ENCODE measurements at places on chromosomes 2 and 18.

DNA sequence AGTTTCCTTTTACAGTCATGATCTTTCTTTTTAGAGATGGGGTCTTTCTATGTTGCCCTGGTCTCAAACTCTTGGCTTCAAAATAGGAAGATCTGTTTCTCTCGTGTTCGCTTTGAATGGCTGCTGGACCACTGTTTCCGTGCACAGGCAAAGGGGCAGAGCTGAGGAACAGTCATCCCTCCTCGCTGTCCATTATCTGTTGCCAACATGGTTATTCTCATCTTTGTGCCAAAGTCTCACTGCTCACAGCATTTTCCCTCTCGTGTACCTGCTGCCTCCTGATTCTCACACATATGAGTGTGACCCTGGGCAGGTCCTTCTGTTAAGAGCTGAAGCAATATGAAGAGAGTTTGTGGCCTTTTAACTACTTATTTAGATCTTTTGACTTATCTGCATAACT is 28.0 kb upstream of the CCNYL1 start:
- H3K4me1 ChIP-seq: peaks cover 4% of the 10 kb centered on the region
- H3K27me3 ChIP-seq: peaks cover 2% of the 10 kb centered on the region
- H3K27ac ChIP-seq: no peak overlapping the region
- no peak for DNase-seq
- no peaks in the 10 kb centered on the region for H3K36me3 ChIP-seq

DNA sequence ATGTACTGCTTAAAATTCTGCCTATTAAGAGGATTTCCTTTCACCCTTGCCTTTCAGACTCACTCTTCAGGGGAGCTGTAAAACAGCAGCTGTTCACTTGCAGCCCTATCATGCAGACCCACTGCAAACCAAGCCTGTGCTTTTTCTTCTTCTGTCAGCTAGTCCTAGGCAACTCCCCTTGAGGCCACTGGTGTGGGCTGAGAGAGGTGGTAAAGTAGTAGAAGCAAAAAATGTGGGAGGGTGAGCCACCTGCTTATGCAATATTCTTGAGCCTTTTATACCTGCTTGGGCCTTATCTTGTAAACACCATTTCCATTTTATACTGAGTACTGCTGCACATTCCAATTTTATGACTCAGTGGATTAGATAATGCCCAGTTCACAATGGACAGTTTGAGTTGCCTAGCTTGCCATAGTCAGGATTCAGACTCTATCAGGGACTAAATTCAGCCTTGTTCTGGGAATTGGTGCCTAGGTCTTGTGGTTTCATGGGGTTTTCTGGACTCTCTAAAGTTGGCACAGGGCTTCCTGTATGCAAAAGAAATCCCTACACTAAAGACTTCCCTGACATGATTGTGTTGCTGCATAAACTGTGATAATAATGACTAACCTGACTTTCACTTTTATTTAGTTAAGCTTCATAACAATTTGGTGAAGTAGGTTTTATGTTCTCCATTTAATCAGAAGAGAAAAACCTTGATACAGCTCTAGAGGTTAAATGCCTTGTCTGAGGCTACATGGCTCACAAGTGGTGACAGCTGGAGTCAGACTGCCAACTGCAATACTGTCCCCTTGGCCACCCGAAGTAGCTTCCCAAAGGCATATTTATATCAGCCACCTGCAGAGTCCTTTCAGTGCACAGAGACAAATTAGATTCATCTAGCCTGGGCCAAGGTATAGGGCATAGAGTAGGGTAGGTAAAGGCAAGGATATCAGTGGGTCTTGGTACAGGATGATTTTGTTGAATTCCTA is 47.4 kb upstream of the KDM3A start:
- no peak overlapping the region for H3K4me3 ChIP-seq
- H3K4me1 ChIP-seq: peaks cover 2% of the 10 kb centered on the region
- H3K27me3 ChIP-seq: peaks cover 4% of the 10 kb centered on the region
- H3K36me3 ChIP-seq: peaks cover 3% of the 10 kb centered on the region
- DNase-seq: no peak

DNA sequence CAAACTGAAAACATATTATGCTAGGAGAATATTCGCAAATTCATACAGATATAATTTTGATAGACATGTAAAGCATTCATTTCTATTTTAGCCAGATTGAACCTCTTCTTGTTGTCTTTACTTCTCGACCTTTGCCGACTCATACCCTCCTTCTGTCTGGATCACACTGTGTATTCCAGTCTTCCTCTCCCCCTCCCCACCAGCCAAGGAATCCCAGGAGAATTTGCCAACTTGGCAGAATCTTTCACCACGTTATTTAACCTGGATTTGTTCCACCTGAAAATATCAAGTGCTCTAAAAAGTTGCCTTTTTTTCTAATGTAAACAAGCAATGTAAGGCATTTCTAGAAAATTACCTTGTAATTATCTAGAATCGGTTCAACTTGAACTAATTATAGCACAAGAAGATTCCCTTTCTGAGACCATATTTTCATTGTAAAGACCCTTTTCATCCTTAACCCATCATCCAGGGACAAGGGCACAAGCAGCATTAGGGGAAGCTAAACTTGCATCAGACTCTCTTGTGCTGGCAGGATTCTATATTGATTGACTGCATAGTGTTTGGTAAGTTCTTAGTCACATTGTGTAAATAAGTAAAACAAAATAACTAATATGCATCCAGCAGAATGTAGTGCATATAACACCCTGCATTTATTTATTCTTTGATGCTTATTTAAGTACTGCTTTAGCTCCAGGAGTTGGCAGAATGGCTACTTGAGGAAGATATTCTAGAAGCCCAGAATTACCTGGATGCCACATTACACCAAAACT is 1328.7 kb upstream of the NXPH2 start:
- DNase-seq: no peak
- H3K27me3 ChIP-seq: no peaks in the 10 kb centered on the region

DNA sequence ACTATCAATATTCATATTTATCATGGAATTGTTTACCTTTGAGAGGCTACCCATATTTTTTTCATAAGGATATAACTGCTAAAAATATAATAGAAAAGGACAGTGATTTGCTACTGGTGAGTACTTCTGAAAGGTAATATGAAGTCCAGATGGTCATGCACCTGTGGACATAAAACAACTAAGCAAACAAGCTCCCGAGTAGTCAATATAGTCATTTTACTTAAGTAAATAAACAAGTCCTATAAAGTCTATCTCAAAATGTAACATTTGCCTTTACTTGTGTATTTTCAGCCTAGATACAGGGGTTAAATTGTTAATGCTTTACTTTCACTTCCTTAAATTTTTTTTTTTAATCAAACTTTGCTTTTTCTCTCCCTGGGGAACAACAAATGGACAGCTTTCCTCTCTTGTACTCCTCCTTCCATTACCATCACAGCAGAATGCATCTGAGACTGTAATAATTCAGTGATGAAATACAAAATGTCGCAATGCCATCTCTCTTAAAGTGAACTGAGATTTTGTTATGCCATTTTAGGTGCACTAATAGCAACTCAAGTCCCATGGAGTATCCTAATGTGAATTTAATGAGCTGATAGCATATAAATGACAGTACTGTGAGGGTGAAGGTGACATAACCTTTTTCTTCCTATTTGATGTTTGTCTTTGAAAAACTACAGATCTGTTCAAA is 1325.4 kb upstream of the ZEB2 start:
- no peaks in the 10 kb centered on the region for H3K4me1 ChIP-seq
- H3K27me3 ChIP-seq: no peaks in the 10 kb centered on the region
- H3K36me3 ChIP-seq: no peaks in the 10 kb centered on the region
- no peak for DNase-seq
- H3K27ac ChIP-seq: no peak overlapping the region
- no peak overlapping the region for H3K4me3 ChIP-seq

DNA sequence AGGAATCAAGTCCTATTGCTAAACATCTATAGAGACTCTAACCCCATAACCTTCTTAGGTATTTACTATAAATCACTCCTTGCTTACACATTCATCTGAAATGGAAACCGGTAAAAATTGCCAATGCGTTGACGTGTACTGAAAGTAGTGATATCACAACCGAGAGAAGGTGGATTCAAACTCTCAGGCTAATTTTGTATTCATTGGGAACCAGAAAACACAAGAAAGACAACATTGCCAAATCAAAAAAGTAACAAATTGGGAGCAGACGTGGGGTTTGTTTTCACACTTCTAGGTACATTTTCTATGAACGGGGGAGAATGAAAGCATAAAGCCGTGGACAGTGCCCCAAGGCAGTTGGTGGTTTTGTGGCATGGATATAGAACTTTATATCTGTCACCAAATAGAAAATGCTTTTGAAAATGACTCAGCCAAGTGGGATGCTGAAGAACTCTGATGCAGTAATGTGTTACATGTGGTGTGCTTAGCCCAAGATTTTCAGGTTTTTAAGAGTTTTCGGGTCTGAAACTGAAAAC is 155.1 kb upstream of the RASGRP3 start:
- no peaks in the 10 kb centered on the region for H3K36me3 ChIP-seq
- peaks cover 37% of the 10 kb centered on the region for H3K4me1 ChIP-seq
- H3K4me3 ChIP-seq: peak overlapping the region; percentile 41

DNA sequence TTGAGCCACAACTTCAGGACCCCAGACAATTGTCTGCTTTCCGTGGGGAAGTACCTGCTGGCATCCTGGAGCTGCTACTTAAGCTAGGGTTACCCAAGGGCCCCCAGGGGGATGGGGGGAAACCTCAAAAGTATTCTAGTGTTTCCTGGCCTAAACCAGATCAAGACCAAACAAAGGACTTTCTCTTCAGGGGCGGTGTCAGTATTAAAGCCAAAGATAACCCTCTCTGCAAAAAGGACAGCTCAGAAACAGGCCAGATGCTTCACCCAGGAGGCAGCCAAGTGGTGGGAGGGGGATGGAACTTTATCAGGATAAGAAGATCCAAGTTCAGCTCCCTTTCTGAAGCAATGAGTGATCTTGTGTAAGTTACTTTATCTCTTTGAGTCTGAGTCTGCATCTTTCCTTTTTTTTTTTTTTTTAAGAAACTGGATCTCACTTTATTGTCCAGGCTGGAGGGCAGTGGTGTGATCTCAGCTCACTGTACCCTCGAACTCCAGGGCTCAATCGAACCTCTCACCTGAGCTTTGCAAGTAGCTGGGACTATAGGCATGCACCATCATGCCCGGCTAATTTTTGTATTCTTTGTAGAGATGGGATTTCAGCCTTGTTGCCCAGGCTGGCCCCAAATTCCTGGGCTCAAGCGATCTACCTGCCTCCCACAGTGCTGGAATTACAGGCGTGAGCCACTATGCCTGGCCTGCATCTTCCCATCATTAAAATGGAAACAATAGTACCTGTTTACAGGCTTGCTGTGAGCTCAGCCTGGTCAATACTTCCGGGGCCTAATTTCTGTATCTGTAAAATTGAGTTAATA is 151.8 kb upstream of the PTPRM start:
- no peak overlapping the region for H3K27ac ChIP-seq
- no peak for DNase-seq
- H3K27me3 ChIP-seq: no peaks in the 10 kb centered on the region
- no peak overlapping the region for H3K4me3 ChIP-seq
- no peaks in the 10 kb centered on the region for H3K36me3 ChIP-seq

DNA sequence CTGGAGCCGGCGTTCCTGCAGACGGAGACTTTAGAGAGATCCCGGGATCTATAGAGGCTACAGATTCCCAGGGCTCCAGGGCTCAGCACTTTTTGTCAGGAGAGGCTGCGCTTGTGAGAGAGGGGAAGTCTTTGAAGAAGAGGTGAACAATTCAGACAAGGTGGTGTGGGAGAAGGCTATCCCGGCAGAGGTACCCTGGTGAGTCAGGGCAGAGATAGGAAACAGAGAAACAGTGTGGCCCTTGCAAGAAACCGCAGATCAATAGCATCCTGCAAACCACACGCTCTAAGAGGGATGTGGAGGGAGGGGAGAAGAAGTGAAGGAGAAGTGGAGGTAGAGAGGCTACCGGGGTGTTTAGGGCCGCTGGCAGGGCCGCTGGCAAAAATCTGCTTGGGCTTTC is 160.5 kb upstream of the APCDD1 start:
- H3K4me3 ChIP-seq: no peak overlapping the region
- no peaks in the 10 kb centered on the region for H3K36me3 ChIP-seq
- DNase-seq: no peak
- H3K27me3 ChIP-seq: peaks cover 1% of the 10 kb centered on the region
- H3K4me1 ChIP-seq: no peaks in the 10 kb centered on the region

DNA sequence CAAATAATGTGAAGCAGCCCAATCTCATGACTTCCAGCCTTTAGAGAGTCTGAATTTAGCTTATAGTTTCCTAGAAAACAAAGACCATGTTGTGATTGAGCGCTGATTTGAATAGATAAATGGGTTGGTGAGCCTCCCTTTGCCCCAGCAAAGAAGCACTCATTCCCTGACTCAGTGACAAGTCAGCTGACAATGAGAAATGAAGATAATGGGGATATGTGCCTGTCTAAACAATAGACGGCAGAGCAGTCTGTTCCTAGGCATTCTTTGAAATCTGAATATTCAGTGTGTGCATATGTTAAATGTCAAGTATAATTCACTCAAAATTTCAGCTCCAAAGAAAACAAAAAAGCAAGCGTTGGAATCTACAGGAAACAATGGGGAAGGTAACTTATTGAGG is 34.8 kb upstream of the LINC00305 start:
- no peak overlapping the region for H3K4me3 ChIP-seq
- DNase-seq: no peak
- H3K36me3 ChIP-seq: no peaks in the 10 kb centered on the region
- H3K27ac ChIP-seq: no peak overlapping the region

GRCh38 chr2:230885463-230886130 is 20.9 kb downstream of the ITM2C start:
- H3K36me3 ChIP-seq: no peaks in the 10 kb centered on the region
- H3K4me3 ChIP-seq: no peak overlapping the region
- no peak overlapping the region for H3K27ac ChIP-seq
- H3K27me3 ChIP-seq: peaks cover 22% of the 10 kb centered on the region
- peaks cover 6% of the 10 kb centered on the region for H3K4me1 ChIP-seq

DNA sequence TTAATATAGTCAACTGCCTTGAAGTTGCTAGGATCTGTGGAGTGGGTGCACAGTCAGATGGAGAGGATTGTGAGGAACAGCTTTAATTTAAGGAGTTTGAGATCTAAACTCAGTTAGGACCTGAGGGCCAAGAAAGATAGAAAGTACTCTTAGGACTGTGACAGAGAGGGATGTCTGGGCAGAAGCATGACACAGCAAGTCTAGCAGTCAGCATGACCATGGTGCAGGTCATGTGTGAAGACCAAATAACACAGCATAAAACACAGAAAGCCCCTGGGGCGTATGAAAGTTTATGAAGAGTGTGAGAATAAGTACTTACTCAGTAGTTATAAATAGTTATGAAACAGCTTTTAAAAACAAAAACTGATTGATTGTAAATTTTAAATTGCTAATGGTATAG is 107.2 kb downstream of the GALNT1 start:
- DNase-seq: no peak
- H3K4me1 ChIP-seq: no peaks in the 10 kb centered on the region
- H3K27me3 ChIP-seq: no peaks in the 10 kb centered on the region
- H3K27ac ChIP-seq: no peak overlapping the region
- peaks cover 10% of the 10 kb centered on the region for H3K36me3 ChIP-seq

GRCh38 chr2:44768438-44769236 is 172.9 kb upstream of the SIX3 start:
- H3K4me1 ChIP-seq: no peaks in the 10 kb centered on the region
- H3K4me3 ChIP-seq: no peak overlapping the region
- peaks cover 6% of the 10 kb centered on the region for H3K27me3 ChIP-seq
- DNase-seq: no peak
- no peak overlapping the region for H3K27ac ChIP-seq
- no peaks in the 10 kb centered on the region for H3K36me3 ChIP-seq
